Activated B cell treated with CpG ODN at 0.5 μM for 24 hours (primary cell): ENCODE measurements at places on chromosomes 12 and 14.

- DNase-seq, result no peak
Observed at GRCh38 chr14:40386433-40386832, 954.2 kb upstream of the FBXO33 start.

DNA sequence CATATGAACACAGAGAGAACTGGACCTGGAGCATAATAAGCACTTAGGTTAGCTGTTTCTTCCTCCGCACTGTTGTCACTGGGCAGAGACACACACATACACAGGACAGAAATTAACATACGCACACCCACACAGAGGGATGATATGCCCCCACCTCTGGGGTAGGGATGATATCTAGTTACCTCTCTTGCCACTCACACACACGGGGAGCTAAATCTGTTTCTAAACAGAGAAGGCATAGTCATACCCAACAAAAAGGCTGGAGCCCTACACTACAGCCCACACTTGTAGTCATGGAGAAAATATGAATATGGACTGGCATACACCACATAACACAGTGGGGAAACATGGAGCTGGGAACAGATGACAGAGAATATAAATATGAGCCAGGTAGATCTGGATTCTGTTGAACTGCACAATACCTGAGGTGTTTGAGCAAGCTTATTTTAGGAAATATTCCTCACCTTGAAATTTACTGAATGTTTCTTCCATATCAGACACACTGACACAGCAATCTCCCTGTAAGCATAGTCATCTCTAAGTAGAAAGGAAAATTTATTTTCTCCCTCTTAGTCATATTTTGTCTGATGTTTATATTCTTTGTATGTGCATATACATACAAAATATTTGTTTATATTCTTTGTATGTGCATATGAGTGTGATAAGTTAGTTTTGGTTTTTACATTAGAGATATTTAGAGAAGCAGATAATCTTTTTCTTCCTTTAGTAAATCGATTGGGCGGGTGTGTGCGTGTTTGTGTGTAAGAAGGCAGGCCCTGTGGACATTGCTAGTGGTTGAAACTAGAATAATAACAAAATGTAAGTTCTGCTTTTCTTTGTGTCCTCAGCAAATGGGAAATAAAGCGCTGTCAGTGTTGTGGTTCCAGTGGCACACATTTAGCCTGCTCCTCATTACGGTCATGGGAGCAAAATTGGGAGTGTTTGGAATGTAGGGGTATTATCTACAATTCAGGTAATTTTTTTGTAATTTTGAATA, 20.9 kb upstream of the SCFD1 start:
- DNase-seq, result no peak

- DNase-seq, result no peak
Observed at GRCh38 chr12:104615048-104615561, 158.4 kb downstream of the CHST11 start.

DNA sequence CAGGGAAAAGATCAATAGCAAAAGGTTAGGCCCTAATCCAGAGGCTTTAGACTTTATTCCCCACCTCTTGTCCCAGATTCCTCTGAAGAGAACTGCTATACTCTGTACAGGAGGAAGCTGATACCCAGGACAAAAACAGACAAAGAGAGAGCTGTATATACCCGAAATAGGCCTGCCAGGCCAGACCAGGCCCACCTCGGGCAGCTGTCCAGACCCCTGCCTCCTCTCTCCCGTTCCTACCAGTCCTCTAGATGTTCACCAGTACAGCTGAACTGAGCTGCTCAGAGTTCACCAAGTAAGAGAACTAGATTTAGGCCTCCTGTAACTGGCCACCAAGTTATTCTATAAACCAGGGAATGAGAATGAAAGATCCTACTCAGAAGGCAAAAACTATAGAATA, 4.7 kb downstream of the CHD4 start:
- DNase-seq, result no peak
